ENCODE measurements at places on chromosomes 5 and 9. TPM values are rescaled to one million over a fixed set of nuclear protein-coding genes. Genes with fewer than 3 reads are reported as not detected.

GRCh38 chr9:114662081-114662989, 4.7 kb upstream of the TEX53 start:
- DNase-seq, result no peak
- no peak overlapping the region for H3K4me3 ChIP-seq
- H3K27me3 ChIP-seq, result peaks cover 17% of the 10 kb centered on the region
- no peak overlapping the region for H3K27ac ChIP-seq

GRCh38 chr5:88713818-88714217, 169.2 kb downstream of the MEF2C start:
- H3K4me1 ChIP-seq, result no peaks in the 10 kb centered on the region
- H3K27me3 ChIP-seq, result no peaks in the 10 kb centered on the region
- H3K27ac ChIP-seq, result no peak overlapping the region
- no peak overlapping the region for H3K4me3 ChIP-seq
- DNase-seq, result no peak

DNA sequence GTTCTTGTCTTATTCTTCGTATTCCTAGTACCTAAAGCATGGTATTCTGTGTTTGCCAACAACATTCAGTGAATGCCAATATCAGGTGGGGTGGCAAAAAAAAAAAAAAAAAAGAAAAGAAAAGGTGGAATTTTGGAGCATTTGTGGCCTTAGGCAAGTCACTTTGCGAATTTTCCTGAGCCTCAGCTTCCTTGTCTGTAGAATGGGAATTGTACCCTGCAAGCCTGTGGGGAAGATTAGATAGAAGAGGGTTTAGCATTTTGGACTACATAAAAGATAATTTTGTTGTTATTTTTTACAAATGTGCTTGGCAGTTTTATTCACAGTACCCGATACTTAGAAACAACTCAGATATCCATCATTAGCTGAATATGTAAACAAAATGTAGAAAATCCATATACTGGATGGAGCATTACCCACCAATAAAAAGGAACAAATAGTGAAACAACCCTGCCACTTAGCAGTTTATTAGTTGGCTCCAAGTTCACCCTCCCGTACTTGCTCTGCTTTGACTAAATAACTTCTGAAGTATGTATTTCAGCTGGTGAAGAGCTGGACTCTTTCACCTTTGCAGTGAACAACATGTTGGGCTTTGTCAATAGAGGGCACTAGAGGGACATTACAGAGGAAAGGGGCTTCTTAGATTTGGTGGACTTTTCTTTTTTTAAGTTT, 13.6 kb downstream of the UBE2D2 start:
- peak; percentile 13 for DNase-seq
- no peak overlapping the region for H3K4me3 ChIP-seq
- no peaks in the 10 kb centered on the region for H3K36me3 ChIP-seq
- no peak overlapping the region for H3K27ac ChIP-seq
- H3K4me1 ChIP-seq, result no peaks in the 10 kb centered on the region
- no peaks in the 10 kb centered on the region for H3K27me3 ChIP-seq

- no peak for DNase-seq
- no peak overlapping the region for H3K27ac ChIP-seq
- no peak overlapping the region for H3K4me3 ChIP-seq
- H3K4me1 ChIP-seq, result no peaks in the 10 kb centered on the region
- H3K36me3 ChIP-seq, result no peaks in the 10 kb centered on the region
These were observed 151.0 kb upstream of the TBC1D2 start for GRCh38 chr9:98406469-98406868.

Gene CATSPER3
- 0.39 TPM for total RNA-seq

GRCh38 chr5:18465833-18466681, 831.8 kb downstream of the TAF11L14 start:
- H3K27me3 ChIP-seq, result no peaks in the 10 kb centered on the region
- no peaks in the 10 kb centered on the region for H3K36me3 ChIP-seq
- no peak overlapping the region for H3K27ac ChIP-seq
- peak; percentile 16 for DNase-seq

Gene C7
- not detected for total RNA-seq

DNA sequence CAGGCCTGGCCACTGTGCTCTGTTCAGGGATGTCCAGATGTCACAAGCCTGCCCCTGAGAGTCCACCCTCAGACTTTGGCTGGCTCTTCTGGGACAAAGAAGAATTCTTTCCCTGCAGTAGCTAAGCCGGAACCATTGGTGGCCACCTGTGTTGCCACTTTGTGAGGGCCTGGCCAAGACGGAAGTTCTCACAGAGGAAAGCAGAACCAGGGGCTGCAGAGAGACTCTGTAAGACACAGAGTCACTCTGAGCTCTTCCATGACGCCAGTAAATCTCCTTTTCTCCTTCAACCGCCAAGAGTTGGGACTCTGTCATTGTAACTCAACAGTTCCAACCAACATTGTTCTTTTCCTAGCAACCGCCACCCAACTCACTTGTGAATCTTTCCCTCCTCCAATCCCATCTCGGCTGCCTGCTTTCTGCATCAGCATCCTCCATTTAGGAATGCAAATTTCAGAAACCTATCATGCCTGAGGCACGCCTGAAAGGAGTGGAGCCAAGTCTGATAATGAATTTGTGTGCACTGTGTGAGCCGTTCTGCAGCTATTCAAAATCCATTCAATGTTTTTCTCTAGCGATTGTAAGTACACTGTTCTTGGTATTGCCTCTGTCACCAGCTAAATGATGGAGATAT, 37.8 kb upstream of the ATP6V1G1 start:
- H3K27me3 ChIP-seq, result peaks cover 5% of the 10 kb centered on the region
- peak overlapping the region; percentile 24 for H3K27ac ChIP-seq
- H3K4me3 ChIP-seq, result no peak overlapping the region
- DNase-seq, result peak; percentile 78
- peaks cover 22% of the 10 kb centered on the region for H3K4me1 ChIP-seq

DNA sequence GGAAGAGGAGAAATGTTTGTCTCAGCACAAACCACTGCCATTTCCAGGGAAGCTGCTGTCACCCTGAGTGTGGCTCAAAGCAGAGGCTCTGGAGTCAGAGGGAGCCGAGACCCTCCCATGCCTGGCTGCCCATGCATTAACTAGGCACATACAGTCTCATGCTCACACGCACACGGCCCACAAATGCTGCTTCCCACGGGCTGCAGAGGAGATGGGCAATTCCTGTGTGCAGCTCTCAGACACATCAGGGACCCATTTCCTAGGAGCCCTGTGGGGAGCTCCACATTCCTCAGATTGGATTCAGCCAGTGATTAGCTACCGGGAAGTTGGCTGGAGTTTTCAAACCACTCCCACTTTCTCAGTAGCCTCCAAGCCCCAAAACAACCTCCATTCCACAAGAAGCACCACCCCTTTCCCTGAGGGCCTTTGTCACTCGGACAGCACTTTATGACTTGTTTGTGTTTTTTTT, 9.1 kb upstream of the PTGES start:
- peak overlapping the region; percentile 29 for H3K27ac ChIP-seq
- no peak overlapping the region for H3K4me3 ChIP-seq
- no peaks in the 10 kb centered on the region for H3K27me3 ChIP-seq
- H3K4me1 ChIP-seq, result peaks cover 14% of the 10 kb centered on the region

Gene GABRB2
- 0.14 TPM for total RNA-seq

GRCh38 chr9:28234133-28234893, 661.0 kb upstream of the C9orf72 start:
- no peak overlapping the region for H3K4me3 ChIP-seq
- H3K4me1 ChIP-seq, result peaks cover 15% of the 10 kb centered on the region
- H3K36me3 ChIP-seq, result no peaks in the 10 kb centered on the region
- no peaks in the 10 kb centered on the region for H3K27me3 ChIP-seq
- H3K27ac ChIP-seq, result peak overlapping the region; percentile 31
- no peak for DNase-seq

Gene STPG3
- not detected for total RNA-seq

GRCh38 chr5:127950707-127951391, 132.7 kb upstream of the SLC12A2 start:
- no peak overlapping the region for H3K27ac ChIP-seq
- no peaks in the 10 kb centered on the region for H3K27me3 ChIP-seq
- no peaks in the 10 kb centered on the region for H3K36me3 ChIP-seq
- H3K4me3 ChIP-seq, result no peak overlapping the region

Gene NKD2
- total RNA-seq, result 0.48 TPM

Gene FAM153A
- not detected for total RNA-seq

Gene WNT8A
- total RNA-seq, result not detected
